Midbrain (tissue), 1 donor: ENCODE measurements at places on chromosomes 1 and 21.

- no peak for DNase-seq
Measured at GRCh38 chr1:66752671-66753371, 562 bp downstream of the DYNLT5 start.

DNA sequence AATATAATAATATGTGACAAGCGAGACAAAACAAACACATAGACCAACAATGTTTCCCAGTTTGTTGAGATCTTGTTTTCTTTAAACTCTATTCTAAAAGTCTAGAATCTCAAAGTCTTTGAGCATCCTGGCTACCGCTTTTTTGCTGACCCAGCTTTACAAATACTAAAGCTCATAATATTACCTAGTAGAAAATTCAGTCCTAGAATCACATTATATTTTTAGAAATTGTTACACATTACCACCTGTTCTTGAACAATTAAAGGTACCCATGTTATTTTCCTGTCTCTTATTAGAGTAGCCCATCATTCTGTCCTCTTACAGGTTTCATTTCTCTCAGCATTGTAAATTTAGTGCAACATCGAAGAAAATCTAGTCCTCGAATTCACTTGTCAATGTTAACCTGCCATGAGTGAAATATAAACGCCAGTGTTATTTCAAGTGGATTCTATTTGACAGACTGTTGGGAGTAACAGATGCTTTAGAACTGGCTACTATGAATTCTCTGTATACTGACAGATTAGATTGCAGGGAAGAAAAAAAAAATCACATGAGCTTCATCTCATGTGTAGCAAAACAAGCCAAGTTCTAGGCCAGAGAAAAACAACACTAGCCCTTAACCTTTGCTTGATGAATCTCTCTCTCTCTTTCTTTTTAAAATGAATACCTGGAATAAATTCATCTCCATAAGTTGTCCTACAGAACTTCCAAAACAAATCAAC lies 851.2 kb upstream of the ADAMTS5 start:
- DNase-seq, result no peak

DNA sequence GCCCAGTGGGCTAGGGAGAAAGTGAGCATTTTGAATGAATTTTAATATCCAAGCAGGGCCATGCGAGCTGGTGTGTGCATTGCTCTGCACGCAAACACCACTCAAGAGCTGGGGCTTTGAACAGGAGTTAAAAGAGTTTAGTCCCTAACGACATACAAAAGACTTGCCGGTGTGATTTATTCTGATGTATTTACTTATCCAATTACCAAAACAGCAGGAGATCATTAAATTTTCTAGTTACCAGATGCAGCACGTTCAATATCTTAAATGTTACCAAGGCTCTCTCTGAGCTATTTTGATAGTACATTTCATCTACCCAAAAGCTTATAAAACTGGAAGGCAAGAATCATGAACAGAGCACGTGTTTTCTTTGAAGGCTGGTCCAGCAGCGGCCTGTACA lies 30.0 kb upstream of the DMRTA2 start:
- no peak for DNase-seq

GRCh38 chr1:245814651-245815050 lies 659.9 kb downstream of the KIF26B start:
- no peak for DNase-seq

DNA sequence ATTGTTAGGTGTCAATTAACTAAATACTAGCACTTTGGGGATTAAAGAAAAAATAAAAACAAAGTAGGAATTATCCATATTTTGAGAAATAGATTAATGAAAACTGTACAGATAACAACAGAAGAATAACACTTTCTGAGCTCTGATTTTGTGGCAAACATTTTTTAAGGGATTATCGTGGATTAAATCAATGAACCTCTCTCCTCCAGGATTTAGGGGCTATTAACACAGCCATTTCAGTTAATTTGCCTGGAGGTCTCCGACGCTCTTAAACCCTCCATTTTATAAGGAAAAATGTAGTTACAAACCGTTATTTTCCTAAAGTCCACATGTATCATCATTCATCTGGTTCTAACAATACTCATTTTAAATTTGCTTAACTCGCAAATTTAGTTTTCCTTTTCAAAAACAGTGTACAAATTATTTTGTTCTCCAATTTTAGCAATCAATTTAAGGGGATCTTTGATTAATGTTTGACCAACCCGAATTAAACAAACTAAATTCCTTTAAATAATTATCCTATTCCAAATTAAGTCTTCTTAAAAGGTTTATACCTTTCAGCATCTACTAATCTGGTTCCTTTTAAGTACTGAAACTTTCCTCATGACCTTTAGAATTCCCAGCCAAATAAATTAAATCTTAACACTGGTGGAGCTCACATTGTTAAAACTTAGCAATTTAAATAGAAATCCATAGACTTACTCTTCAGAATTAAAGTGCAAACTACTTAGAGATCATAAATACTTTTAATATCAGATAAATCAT lies 30.7 kb upstream of the RNF187 start:
- no peak for DNase-seq

DNA sequence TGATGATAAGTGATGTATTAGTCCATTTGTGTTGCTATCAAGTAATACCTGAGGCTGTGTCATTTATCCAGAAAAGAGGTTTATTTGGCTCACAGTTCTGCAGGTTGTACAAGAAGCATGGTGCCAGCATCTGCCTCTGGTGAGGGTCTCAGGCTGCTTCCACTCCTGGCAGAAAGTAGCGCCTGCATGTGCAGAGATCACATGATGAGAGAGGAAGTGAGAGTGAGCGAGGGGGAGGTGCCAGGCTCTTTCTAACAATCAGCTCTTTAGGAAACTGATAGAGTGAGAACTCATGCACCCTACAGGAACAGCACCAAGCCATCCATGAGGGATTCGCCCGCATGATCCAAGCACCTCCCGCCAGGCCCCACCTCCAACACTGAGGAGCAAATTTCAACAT lies 2.2 kb upstream of the FHAD1 start:
- DNase-seq, result no peak

DNA sequence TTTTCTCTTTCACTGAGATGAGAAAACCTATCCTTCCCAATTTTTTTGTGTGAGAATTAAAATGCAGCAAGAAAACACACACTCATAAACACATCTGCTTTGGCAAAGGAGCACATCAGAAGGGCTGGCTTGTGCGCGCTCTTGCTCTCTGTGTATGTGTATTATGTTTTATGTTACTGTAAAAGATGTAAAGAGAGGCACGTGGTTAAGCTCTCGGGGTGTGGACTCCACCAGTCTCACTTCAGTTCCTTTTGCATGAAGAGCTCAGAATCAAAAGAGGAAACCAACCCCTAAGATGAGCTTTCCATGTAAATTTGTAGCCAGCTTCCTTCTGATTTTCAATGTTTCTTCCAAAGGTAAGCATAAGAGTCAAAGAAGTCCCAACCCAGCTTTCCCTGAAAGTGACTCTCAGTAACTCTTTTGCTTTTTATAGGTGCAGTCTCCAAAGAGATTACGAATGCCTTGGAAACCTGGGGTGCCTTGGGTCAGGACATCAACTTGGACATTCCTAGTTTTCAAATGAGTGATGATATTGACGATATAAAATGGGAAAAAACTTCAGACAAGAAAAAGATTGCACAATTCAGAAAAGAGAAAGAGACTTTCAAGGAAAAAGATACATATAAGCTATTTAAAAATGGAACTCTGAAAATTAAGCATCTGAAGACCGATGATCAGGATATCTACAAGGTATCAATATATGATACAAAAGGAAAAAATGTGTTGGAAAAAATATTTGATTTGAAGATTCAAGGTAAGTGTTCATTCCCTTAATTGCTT lies at the start of gene CD2:
Gene CD2 (plus strand): TSS at position 233 of the 780 bp plus-strand sequence. CDS start 63 bp downstream, at position 296.
- no peak for DNase-seq
